ENCODE measurements at places on chromosomes 6 and 20.

DNA sequence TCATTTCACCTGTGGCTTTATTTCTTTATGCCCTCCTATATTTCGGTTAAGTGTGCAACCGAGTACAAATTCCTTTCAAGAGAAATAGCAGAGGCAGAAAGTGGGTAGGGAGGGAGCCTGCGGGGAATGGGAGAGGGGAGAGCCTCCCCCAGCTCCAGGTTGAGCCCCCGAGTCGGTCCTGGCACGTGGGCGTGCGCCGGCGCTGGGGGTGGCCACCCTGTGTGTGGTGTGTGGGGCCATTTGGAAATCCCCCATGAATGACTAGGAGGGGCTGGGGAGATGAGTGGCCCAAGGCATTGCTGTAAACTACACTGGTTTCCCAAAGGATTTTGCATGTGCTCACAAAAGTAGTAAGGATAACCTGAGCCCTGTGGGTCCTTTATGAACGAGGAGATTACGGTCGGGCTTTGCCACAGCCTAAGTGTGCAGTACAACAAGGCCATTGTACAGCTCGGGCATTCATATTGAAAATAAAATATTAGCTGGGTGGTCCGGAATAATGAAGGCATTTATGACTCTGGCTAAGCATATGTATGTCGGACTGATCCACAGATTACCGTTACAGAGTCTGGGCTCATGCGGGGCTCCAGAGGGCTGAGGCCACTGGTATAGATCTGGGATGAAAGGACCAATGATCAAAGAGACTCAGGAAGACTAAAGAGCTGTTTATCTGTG is 84.5 kb upstream of the RALGAPA2 start:
- no peak for DNase-seq

DNA sequence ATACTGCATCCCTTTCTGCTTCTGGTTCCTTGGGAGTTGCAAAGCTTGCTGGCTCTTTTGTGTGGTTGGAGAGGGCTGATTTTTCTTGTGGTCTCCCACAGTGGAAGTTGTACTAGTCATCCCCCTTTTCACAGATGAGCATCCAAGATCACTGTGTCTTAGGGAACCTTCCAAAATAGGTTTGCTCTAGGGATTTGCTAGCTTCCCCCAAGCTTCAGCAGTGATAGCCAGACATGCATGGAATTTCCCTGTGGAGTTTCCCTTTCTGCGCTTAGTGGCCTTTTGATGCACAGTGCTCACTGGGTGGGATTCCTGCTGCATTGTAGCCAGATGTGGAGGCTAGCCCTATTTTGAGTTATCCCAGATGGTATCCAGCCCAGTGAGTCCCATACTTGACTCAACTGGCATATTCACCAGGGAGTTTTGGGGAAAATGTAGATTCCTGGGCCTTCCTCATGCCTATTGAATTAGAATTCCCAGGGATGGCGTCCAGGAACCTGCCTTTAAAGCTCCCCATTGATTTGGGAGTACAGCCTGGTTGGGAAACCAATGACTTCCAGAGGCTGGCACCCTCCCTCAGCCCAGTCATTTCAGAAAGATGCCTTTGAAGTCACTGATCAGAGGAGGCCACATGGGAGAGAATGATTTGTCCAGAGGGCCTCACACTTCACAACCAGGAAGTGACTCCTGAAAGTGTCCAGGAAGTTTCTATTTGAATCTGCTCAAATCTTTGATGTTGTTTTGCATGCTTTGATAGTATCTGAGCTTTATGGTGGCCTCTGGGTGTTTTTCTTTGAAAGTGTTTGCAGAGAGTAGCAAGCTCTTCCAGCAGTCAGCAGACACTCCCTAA is 25.9 kb downstream of the PPARD start:
- DNase-seq: peak; percentile 89

DNA sequence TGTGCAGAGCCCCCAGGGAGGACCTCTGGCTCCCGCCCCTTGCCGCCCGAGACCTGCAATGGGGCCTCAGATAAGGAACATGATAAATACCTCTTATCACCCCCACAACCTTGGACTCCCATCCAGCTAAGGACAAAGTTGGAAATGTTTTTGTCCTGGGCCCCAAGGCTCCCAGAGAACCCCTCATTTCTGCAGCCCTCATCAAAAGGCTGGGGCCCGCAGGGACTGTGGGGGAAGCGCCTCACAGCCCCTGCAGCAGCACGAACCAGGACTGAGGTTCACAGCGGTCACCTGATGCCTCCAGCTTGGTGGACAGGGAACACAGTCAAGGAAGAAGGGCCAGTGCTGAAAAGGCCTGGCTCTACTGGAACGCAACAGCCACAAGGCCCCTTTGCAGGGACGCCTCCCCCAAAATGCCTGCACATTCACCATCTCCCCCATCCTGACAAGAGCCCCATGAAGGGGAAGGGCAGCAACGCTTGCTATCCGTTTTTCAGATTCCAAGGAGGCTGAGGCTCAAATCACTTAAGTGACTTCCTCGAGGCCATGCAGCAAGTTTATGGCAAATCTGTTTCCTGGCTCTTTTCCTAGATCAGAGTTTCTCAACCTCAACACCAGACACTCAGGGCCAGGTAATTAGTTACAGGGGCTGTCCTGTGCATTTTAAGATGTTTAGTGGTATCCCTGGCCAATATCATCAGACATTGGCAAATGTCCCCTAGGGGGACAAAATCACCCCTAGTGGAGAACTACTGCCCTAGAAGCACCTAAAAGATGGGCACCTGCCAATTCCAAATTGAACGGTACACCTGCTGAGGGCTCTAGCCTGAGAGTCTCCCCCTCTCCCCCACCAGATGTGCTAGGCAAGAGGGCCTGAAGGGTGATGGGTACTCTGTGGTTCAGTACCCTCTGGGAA is 10.6 kb downstream of the TFEB start:
- no peak for DNase-seq

- peak; percentile 92 for DNase-seq
Measured at GRCh38 chr6:132919045-132919860, 104.9 kb downstream of the RPS12 start.

DNA sequence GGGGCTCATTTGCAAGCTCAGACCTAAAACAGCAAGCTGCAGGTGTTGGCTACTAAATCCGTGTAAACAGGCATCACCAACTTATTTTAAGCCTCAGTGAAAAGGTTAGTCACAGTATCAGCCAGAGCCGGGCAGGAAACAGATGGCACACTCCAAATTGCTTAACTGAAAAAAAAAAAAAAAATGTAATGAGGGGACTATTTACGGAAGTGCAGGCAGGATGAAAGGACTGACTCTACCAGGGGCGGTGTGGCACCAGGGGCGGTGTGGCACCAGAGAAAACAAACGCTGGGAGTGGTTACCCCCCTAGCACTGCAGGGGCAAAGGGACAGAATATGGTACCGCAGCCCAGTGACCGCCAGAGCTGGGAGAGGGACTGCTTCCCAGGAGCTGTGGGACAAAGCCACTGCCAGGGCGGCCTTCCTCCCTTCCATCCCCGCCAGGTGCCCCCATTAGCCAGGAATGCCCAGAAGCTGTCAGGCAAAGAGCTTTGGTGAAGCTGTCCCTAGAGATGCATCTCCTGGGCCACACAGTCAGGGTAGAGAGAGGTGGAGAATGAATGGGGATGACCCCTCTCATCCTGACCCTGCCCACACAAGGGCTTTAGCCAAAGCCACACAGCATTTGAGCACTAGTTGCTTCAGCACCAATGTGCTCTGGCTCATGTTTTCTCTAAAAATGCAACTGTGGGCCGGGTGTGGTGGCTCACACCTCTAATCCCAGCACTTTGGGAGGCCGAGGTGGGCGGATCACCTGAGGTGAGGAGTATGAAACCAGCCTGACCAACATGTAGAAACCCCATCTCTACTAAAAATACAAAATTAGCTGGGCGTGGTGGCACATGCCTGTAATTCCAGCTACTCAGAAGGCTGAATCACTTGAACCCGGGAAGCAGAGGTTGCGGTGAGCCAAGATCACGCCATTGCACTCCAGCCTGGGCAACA is 39.6 kb upstream of the GFOD1 start:
- DNase-seq: peak; percentile 37

- no peak for DNase-seq
Measured at GRCh38 chr6:38502423-38502822, 137.3 kb downstream of the BTBD9 start.

- DNase-seq: no peak
Measured at GRCh38 chr6:150165020-150165702, 22.3 kb downstream of the PPP1R14C start.

DNA sequence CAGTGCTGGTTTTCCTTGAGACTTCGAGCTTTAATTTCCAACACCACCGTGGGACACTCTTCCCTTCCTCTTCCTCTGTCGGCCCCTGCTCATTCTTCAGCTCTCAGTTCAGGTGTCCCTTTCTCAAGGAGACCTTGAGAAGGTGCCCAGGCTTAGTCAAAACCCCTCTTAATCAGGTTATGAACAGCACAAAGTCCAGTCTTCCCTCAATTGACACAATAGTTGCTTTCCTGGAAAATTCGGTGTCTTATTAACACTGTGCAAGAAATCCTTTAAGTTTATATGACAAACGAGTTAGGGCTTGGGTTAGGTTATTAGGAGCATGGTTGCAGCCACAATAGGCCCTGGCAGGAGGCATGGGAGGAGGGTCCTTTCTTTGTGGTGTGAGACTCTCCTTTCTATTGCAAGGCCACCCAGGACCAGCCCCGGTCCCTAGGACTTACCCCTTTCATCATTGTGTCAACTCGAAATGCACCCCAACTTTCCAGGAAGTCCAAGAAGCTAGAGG is 1.5 kb upstream of the NSFL1C start:
- no peak for DNase-seq

DNA sequence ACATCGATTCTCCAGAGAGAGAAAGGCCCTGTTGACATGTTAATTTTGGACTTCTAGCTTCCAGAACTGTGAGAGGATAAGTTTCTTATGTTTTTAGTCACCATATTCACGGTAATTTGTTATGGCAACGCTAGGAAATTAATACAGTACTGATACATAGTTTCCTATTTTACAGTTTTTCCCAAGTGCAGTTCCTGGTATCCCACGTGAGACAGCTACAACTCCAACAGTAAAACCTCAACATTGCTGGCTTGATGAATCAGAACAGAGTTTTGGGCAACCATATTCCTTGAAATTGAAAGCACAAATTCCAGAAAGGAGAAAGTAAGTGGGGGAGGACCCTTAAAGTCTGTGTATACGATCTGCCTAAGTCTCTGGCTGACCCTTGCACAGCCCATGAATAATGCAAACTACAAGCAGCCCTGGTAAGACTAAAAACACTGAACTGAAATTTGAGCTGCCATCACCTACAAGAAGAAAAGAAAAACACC is 505.1 kb upstream of the NRSN1 start:
- DNase-seq: peak; percentile 25

GRCh38 chr6:150637266-150637665 is 37.6 kb downstream of the PLEKHG1 start:
- DNase-seq: no peak

Measured in M059J (cell line).